Kidney epithelial cell (primary cell): ENCODE measurements at places on chromosomes 13 and 19. TPM values are rescaled to one million over a fixed set of nuclear protein-coding genes. Genes with fewer than 3 reads are reported as not detected.

- DNase-seq: no peak
Observed at GRCh38 chr19:48986211-48986610, 6.9 kb downstream of the GYS1 start.

DNA sequence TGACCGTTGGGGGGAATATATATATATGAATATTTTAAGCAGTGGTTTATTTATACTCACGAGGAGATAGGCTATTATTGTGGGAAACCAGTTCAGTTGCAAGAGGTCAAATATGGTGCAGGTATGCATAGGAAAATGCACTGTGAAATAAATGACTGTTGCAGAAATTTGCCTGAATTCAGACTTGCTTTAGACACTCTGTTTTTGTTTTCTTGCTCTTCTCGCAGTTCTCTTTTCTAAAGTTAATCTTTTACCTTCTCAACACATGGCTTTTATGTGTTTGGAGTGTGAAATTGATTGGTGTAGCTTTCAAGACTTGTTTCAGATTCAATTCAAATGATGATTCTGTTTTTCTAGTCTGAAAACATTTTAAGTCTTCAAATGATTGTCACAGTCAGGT is 109.7 kb downstream of the LRCH1 start:
- DNase-seq: no peak

PPFIA3 gene
- 0.88 and 10.9 TPM in 2 replicates for total RNA-seq

CYP4F22 gene
- total RNA-seq: not detected in 2 replicates

ACP7 gene
- 0.33 and 0.82 TPM in 2 replicates for total RNA-seq

DCT gene
- 0.08 TPM in 1 of 2 replicates, not detected in the other for total RNA-seq

GRCh38 chr13:51052581-51052980 is 58.5 kb downstream of the C13orf42 start:
- no peak for DNase-seq

GRCh38 chr19:3844596-3844995 is 24.2 kb downstream of the ZFR2 start:
- no peak for DNase-seq

KLK1 gene
- total RNA-seq: not detected in 2 replicates
